Hematopoietic multipotent progenitor cell treated with erythropoietin and hydrocortisone succinate and interleukin-3 and kit ligand, for 4 days (in vitro differentiated cells): ENCODE measurements at places on chromosomes 16 and 17.

DNA sequence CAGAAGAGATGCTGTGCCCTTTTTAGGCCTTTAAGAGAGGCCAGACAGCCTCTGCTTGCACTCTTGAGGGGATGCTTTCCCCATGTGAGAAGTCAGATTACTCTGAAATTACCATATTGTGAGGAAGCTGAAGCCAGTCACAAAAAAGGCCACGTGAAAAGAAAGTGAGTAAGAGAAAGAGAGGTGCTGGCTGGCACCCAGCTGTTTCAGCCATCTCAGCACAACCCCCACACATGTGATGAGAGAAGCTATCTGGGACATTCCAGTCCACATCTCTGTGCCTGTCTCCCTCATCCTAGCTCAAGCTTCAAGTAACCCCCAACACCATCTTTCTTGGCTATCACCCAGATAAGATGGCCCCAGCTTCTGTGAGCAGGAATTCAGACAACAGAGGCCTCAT, 131.4 kb downstream of the HS3ST2 start:
- no peak for DNase-seq

GRCh38 chr16:76668207-76668725, 391.1 kb downstream of the CNTNAP4 start:
- DNase-seq = peak; percentile 33

GRCh38 chr16:48535831-48536613, 74.0 kb downstream of the N4BP1 start:
- DNase-seq = peak; percentile 68

DNA sequence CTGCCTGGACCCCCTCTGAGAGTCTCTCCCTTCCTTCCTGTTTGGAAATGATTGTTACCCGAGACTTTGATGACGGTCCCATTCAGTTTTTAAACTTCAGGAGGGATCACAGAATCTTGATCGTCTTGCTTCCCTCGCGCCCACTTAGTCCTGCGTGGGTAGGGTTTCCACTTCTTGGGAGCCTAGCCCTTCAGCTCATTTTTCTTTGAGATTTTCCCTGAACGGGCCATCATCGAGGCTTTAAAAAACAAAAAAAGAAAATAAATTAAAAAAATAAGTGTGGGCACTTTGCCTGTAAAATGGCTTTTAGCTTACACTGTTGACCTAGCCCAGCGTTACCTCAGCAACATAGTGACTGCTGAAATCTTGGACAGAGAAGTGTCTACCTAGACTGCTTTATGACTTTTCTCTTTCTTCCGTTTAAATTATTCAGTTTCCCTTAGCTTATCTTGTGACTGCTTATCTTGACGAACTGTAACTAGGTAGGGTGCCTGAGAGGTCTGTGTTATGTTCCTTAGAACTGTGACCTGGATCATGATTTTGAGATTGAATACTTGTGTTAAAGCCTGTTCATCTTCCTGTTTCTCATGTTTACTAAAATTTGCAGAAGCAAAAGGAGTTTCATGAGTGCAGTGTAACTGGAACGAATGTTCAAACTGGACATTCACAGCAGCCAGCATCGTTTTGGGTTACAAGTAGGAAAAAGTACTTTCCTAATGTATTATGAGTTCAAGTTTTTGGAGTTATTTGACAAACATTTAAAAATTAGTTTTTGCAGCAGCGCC, 874 bp downstream of the WWP2 start:
- peak; percentile 70 for DNase-seq

DNA sequence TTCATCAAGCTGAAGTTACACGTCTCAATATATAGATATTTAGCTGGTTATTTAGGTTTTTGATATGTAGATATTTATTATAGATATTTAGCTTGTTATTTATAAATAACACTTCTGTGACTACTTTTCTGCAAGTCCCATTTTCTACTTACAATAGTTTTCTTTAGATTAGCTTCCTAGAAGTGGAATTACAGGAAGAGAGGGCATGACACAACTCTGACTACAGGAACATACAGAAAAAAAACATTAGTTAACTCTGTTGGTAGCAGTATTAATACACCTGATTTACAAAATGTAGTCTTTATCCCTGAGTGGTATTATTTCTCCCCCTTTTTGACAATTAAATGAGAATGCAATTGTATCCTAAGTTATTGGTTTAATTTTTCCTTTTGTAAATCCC, 21.2 kb upstream of the CCL1 start:
- DNase-seq = no peak

DNA sequence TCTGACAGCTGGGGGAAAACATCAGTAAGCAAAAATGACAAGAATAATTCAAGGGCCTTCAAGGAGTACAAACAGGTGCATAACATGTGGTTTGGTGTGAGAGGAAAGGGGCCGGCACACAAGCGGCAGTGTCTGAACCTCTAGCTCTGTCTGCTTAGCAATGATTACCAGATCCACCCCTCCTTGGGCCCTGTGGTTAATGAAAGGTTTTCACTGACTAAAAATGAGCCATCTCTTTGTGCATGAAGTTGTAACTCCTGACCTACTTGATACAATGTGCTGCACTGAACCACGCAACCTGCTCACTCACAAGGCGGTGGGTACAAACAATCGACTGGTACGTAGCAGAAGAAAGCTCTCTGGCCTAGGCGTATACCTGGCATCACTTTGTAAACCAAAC, 15.1 kb downstream of the FAM117A start:
- peak; percentile 81 for DNase-seq

- DNase-seq = no peak
Measured at GRCh38 chr16:1420111-1420539, 422 bp downstream of the UQCC4 start.
